ENCODE measurements at places on chromosomes 4 and X.

GRCh38 chr4:79597266-79597665 lies 189.2 kb upstream of the GK2 start:
- no peak for DNase-seq

GRCh38 chr4:163493643-163494359 lies 689 bp upstream of the TMA16 start:
- DNase-seq: no peak

DNA sequence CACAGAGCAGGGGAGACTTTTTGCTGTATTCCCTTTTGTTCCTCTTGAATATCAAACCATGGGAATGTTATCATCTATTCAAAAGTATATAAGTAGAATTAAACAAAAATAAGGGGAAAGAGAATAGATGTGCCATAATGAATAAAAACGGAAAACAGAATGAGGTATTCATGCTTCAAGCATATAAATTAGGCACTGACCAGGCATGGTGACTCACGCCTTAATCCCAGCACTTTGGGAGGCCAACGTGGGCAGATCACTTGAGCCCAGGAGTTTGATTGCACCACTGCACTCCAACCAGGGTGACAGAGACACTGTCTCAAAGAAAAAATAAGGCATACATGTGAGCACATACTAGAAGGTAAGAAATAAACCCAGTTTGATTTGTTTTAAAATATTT lies 16.3 kb upstream of the NEUROG2 start:
- DNase-seq: no peak

- no peak for DNase-seq
Observed at GRCh38 chr4:107733431-107733925, 13.4 kb upstream of the PAPSS1 start.

- DNase-seq: no peak
Observed at GRCh38 chr4:97072666-97073065, 1070.6 kb downstream of the STPG2 start.

Data from CD4-positive, alpha-beta T cell treated with Interleukin-15 for 4 hours (primary cell).